ENCODE measurements at places on chromosomes 3 and 15.

GRCh38 chr3:97778152-97778551 is 13.6 kb downstream of the ARL6 start:
- DNase-seq, result no peak

- DNase-seq, result no peak
These were observed 43.8 kb downstream of the ZNF710 start for GRCh38 chr15:90044916-90045371.

DNA sequence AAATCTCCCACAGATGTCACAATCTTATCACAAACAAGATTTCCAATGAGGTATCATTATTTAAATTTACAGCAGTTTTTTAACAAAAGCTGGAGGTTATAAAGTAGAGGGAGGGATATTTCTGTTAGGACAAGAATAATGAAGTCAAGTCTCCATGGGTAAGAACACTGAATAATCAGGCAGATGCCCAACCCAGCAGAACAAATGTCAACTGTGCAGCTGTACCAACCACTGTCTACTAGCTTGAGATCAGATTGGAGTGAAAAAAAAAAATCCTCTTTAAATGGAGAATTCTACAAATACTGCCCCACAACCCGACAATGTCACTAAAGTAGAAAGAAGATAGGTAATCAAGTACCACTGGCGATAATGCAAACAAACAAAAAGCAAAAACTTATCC is 30.3 kb downstream of the DHX36 start:
- no peak for DNase-seq

DNA sequence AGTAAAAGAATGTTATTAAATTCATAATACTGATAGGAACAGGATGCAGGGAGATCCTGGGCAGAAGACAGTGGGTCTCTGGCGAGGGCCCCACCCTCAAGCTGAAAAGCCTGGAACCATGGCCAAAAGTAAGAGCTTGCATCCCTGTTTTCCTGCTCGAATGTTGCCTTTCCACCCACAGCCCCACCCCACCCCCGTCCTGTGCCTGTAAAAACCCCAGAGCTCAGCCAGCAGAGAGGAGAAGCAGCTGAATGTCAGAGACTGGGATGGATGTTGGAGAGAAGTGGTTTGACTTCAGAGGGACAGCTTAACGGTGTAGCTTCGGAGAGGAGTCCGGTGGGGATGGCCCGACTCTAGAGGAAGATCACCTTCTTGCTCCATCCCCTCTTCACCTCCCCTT is 207.9 kb downstream of the ROBO2 start:
- no peak for DNase-seq

DNA sequence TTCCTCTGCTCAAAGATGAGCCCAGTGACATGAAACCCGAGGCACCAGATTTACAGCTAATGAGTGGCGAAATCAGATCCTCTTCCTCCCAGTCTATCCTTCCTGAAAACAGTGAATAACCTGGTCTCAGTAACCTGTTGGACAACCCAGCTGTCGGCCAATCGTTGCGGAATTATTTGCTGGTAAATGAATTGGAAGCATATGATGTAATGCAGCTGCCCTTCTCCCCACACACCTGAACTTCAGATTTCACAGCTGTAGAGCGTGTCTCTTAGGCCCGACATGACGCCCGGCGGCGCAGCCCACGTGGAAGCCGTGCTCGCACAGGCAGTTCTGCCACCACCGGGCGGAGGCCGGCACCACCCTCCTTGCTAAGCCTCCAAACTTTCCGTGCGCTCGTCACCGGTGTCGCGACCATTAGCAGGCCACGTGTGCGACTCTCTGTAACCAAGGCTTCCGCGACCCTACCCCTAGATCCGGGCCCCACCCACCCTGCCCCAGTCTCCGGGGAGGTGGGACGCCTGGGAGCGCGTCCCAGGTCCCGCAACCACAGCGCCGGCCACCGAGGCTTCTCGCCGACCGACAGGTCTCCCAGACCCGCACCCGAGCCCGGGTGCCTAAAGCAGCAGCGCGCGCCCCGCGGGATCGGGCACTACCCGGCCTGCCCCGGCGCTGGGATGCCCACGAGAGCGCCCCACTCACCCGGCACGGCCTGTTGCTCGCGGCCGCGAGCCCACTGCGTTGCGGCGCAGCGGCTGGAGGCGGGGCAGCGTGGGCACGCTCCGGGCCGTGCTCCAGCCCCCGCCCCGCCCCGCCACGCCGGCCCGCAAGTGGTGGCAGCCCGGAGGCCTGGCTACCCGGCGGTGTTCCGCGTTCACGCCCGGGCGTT is at the start of gene RIOX2:
Gene RIOX2 (minus strand): TSS at position 753 of the 889 bp plus-strand sequence. CDS start 4,838 bp downstream, outside the sequence.
- DNase-seq, result no peak

GRCh38 chr3:13657660-13658435 is 108.9 kb downstream of the FBLN2 start:
- DNase-seq, result no peak

- DNase-seq, result no peak
These were observed 11.2 kb downstream of the EBLN2 start for GRCh38 chr3:73072634-73073033.

GRCh38 chr3:126927846-126928245 is 55.1 kb upstream of the PLXNA1 start:
- no peak for DNase-seq

DNA sequence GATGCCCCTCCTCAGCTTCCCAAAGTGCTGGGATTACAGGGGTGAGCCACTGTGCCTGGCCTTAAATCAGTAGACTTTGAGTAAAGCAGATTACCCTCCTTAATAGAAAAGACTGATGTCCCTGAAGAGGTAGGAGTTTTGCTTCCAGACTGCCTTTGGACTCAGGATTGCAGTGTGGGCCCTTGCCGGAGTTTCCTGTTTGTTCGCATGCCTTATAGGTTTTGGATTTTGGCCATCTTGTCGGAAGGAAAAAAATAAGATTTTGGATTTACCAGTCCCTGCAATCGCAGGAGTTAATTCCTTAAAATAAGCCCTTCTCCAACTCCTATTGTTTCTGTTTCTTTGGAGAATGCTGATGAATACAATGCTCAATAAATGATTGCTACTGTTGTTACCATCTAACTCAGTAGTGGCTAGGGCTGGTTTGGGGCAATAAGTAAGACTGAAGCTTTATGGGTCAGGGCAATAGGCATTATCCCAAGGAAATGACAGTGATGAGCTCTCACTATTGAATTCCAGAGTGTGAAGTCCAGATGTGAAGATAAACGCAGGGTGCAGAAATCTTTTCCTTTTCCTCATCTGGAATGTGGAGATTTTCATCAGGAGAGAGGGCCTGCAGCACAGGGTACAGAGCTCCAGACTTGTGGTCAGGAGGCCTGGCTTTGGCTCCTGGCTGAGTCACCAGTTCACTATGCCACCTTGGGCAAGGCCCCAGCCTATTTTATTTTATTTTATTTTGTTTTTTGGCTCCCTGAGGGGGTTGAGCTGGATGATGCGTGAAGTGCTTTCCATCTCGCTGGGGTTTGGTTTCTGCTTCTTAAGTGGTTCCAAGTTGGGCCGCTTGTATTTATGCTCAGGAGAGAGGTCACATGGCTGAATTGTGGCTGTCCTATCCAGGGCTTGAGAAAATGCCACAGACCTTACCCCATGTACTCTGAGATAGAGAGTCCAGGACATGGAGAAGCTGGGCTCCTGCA is 25.3 kb downstream of the FOXL2 start:
- DNase-seq, result no peak

DNA sequence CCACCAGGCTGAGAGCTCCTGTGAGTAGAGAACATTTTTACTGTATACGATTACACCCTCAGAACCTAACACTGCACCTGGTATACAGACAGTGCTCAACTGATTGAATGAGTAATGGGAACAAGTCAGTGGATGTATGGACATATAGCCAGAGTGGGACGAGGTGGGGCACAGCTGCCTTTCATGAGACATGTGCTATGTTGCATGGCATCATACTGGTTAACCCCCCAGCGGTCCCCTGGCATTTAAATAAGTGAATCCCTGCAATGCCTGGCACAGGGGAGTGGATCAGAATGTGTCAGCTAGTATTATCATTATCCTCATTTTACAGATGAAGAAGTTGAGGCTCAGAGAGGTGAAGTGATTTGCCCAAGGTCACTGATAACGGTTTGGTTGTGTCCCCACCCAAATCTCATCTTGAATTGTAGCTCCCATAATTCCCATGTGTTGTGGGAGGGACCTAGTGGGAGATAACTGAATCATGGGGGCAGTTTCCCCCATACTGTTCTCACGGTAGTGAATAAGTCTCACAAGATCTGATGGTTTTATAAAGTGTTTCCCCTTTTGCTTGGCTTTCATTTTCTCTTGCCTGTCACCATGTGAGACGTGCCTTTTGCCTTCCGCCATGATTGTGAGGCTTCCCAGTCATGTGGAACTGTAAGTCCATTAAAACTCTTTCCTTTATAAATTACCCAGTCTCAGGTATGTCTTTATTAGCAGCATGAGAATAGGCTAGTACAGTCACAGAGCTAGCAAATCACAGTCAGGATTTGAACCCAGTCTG is 56.0 kb upstream of the ATP2B2 start:
- DNase-seq, result no peak

DNA sequence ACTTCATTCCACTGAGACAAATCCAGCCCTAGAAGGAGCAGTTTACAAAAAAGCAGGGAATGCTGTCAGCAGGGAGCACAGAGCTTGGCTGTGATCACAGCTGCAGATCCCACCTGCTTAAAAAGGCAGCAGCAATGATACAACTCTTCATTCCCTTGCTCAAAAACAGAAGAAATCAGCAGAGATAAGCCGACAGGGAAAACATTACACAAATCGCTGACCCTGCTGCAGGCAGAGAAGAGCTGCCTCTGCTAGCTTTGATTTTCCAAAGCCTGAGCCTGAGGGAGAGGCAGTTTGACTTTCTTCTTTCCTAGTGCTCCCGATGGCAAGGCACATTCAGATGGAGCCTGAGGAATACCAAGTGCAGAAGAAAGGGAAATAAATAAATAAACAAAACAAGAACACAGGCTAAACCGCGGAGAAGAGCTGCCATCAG is 80.2 kb downstream of the SHQ1 start:
- no peak for DNase-seq

GRCh38 chr3:45241206-45241605 is 15.1 kb upstream of the TMEM158 start:
- no peak for DNase-seq

- DNase-seq, result no peak
These were observed 3.0 kb downstream of the ROBO2 start for GRCh38 chr3:77042882-77043281.

DNA sequence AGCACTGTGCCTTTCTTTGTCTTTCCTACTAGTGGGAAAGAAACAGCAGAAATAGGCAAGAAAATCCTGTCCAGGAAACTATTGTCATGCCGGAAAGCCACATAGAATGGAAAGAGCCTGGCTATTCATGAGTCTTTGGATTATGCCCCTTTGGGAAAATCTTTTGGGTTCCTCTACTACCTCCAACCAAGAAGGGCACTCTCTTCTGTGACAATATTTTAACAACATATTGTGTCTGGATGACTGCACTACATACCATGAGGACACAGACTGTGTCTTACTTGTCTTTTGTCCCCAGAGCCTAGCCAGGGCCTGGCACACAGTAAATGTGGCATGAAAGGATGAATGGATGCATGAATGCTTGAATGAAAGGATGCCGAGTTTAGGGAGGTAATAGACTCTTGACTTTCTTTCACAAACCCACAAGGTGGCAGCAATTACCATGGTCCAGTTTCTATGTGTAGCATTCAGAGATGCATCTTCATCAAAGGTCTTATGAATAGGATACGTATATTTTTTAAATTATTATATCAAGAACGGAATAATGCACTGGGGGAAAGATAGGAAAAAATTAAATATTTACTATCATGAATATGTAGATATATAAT is 30.3 kb downstream of the ARL14 start:
- DNase-seq, result no peak

- no peak for DNase-seq
These were observed 112.8 kb downstream of the LPP start for GRCh38 chr3:188266562-188267274.

Measured in iPS DF 19.7 (cell line).